ENCODE measurements at places on chromosomes 4 and X.

DNA sequence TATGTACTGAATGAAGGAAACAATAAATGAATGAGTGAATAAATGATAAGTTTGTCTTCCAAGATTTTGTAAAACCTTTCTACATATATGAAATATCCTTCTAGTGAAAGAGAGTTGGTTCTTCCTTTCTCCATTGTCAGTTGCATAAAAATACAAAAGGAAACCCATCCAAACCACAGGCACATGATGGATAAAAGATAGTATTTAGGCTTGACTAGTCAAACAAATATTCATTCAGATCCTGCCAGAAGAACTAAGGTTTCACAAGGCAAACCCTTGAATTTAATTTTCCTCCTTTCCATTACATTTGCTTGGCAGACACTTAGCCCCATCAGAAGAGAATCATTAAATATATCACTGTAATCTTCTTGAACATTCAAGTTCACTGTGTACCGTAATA is 208.4 kb downstream of the COL25A1 start:
- DNase-seq: no peak

GRCh38 chr4:98630737-98631454 is 27.5 kb downstream of the TSPAN5 start:
- DNase-seq: no peak

GRCh38 chr4:183158062-183158461 is 59.0 kb downstream of the WWC2 start:
- no peak for DNase-seq

- no peak for DNase-seq
Measured at GRCh38 chr4:3630598-3631543, 98.6 kb upstream of the LRPAP1 start.

DNA sequence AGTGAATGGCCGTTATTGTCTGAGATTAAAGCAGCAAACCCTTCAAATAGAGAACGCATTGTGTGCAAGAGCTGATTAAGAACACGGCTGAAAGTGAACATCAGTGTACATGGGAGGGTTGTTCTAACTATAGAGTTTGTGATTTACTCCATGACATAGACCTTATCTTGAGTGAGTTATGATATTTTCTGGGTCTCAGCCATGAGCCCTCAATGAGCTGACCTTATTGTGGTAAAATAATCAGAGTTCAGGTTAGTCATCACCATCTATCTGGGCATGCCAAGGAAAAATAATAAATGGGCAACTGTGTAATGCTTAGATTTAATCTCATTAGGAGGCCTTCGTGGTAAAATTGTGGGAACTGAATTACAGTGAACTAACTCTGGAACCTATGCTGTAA is 33.2 kb upstream of the CLDN24 start:
- DNase-seq: no peak

DNA sequence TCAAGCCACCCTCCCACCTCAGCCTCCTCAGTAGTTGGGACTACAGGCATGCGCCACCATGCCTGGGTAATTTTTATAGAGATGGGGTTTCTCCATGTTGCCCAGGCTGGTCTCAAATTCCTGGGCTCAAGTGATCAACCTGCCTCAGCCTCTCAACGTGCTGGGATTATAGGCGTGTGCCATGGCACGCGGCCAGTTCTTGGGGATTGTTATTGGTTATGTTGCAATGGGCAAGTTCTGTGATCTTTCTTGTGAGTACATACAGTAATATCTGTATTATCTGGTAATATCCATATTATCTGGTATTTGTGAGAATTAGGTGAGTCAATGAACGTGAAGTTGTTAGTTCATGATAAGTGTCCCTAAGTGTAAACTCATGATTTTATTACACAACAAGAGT is 90.3 kb upstream of the TBL1X start:
- DNase-seq: no peak

DNA sequence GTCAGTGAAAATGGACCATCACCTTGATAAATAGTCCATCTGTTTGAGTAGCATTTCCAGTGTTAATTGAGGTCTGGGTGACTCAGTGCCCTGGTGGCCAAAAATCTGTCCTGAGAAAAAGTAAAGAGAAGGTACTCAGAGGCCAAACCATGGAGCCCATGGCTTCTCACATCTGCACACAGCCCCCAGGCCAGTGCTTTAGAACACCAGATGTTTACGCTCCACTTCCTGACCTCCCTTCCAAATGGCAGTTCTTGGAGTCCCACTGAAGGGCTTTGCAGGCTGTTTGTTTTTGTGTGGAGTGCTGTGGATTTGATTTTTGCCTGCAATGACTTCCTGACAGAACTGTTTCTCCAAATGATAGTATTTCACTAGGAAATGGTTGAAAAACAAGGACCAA is 60.2 kb upstream of the GPC4 start:
- no peak for DNase-seq

DNA sequence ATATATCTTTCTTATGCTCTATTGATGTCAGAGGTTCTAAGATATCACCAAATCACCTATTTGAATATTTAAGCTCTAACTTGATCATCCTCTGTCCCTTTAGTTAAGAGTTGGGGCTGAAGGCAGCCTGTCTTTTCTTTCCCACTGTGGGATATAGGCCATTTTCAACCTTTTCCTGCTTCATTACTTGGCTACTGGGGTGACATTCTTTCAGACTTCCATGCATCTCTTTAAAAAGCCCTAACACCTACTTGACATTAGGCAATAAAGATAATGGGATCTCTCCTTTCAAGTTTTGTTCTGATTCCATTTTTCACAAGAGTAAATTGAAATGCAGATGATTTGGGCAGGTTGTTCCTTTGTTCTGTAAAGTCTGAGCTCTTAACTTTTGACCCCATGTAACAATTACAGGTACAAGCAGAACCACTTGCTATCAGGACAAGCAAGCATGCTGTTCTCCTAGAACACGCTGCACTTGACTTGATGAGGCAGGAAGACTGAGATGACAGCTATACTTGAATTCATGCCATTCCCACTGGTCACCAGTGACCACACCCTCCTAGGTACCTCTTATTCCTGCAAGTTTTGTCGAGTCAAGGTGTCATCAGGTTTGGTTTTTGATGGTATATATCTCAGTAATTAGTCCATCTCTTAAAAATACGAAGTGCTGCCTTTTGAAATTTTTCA is 18.2 kb downstream of the HOPX start:
- no peak for DNase-seq

- DNase-seq: no peak
Measured at GRCh38 chrX:97021680-97022079, 138.0 kb downstream of the RPA4 start.

GRCh38 chr4:38166082-38166481 is 205.9 kb downstream of the PTTG2 start:
- DNase-seq: no peak

DNA sequence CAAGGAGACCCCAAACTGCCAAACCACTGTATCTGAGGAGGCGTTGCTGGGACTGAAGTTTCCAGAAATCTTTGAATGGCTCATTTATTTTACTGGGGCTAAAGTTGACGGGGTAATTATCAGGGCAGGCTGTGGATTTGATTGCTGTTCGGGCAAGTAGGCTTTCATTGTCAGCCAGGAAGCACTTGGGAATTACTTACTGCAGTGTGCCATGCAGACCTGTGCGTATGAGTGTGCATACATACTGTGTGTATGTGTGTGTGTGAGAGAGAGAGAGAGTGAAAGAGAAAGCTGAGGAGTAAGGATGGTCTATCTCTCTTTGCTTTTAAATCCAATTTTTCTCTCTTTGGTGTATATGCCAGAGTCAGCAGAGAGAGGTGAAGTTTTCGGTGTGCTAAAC is 122.7 kb downstream of the NPNT start:
- DNase-seq: no peak

- no peak for DNase-seq
Measured at GRCh38 chr4:36046026-36046425, 198.3 kb downstream of the ARAP2 start.

GRCh38 chr4:76620723-76621468 is 185.9 kb downstream of the SHROOM3 start:
- DNase-seq: no peak

DNA sequence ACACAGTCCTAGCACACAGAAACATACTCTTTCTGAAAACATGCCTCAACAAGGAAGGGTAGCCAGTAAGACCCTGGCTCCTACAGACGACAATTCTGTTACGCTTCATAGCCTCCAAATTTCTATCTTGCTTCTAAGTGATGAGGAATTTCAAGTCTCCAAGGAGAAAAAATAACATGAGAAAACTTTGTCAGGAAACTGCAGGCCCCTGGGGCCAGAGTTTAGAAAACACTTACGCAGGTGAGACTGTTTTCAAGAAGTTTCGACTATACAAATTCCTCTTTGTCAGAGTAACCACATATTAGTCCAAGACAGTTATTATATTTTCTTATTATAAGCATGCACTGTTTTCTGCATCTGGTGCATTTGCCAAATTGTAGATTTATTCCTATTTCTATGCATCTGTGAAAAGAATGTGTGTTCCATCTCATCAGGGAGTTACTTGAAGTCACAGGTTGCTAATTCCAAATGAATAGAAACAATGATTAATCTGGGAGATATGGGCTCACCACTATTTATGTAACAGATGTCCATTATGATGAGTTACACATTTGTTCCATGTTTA is 30.3 kb upstream of the HCCS start:
- no peak for DNase-seq

GRCh38 chrX:10223781-10224180 is 67.0 kb downstream of the CLCN4 start:
- DNase-seq: no peak
